Activated naive CD4-positive, alpha-beta T cell treated with anti-CD3 and anti-CD28 coated beads, Interleukin-2, amount 50 U/mL, for 72 hours (primary cell): ENCODE measurements at places on chromosomes 5 and 9. TPM values are rescaled to one million over a fixed set of nuclear protein-coding genes. Genes with fewer than 3 reads are reported as not detected.

DNA sequence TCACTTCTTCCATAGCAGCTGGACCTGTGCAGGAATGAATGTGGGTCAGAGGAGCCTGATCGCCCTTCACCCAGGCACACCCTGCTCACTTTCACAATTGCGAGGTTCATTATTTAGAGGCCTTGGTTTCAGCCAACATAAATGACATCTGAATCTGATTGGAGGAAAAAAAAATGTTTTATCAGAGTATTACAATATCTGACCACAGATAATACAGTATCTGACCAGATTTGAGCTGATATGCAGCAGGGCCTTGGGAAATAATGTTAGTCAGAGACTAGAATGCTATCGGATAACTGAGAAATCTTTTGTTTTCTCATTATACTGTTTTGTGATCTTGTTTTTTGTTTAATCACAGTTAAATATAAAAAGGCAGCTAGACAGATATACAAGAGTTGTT, 7.7 kb downstream of the ICE1 start:
- DNase-seq: no peak

Gene SLC25A2
- total RNA-seq: not detected

Gene ZDHHC11B
- 1.4 TPM for total RNA-seq

DNA sequence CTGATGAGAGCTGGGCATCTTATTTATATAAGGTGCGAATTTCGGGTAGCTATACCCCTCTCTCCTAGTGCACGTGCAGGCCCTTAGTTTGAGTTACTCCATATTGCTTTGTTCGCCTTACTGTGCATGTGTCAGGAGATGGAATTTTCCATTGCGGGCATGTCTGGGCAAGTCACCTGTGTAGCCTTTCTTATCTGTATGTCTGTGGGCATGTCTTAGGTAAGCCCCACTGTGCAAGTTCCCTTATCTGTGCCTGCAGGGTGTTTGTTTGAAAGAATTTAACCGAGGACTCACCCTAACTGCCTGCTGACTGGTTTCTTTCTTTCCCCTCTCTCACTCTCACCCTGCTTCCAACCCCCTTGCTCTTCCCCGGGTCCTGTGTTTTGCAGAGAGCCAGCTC, 140.7 kb upstream of the RANBP3L start:
- no peak for DNase-seq

GRCh38 chr9:111965566-111966019, 69.0 kb downstream of the UGCG start:
- no peak for DNase-seq

- peak; percentile 16 for DNase-seq
These were observed 136.4 kb downstream of the KDM4C start for GRCh38 chr9:6894135-6894534.

GRCh38 chr5:133393776-133394476, 218.4 kb downstream of the FSTL4 start:
- no peak for DNase-seq

DNA sequence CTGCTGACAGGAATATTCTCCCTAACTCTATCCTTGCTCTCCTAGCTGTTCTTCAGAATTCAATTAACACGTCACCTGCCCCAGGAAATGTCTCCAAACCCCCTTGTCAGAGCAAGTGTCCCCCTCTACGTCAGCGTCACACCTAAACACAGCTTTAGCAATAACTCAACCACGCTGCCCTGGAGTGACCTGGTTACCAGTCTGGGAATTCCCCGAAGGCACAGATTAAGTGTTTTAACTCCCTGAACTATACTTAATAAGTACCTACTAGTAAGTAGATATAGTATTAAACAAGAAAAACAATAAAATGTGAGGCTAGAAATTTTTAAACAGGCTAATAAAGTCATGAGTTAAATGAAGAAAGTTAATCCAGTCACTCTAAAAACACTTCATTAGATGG, 78.4 kb downstream of the FANCC start:
- DNase-seq: no peak

DNA sequence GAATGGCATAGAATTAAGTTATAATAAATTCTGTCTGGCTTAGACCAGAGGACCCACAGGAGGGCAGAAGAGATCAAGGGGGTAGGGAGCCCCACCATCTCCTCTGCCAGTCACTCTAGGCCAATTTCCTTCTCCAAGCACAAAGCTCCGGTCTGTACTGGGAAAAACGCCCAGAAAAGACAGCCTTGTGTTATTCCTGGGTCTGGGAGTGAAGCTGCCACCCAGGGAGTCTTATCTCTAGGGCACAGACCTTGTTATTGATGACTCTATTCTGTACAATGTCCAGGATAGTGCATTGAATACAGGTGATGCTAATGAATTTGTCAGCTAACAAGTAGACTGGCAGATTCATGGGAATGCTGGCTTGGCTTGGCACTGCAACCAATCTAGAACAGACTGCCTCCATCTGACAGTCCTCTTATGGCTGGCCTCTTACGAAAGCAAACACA, 60.7 kb downstream of the MED27 start:
- DNase-seq: no peak

DNA sequence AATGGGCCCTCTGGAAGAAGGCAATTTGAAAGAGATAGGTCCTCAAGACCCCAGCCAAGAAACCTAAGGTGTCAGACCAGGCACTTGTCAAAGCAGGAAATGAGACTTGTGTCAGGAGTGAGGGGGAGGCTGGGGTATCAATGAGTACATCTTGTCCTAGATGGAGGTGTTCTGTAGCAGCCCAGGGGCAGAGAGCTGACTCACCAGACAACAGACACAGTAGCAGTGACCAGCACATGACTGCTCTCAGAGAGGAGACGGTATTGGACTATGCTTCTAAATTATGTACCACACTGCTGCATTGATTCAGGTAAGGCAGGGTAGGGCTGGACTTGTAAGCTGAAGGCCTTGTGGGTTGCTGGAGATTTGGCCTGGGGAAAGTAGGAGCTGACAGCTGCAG, 551.2 kb upstream of the KLF4 start:
- no peak for DNase-seq

Gene LCN1
- not detected for total RNA-seq

GRCh38 chr5:21783074-21783679, 1070.0 kb downstream of the CDH12 start:
- no peak for DNase-seq

DNA sequence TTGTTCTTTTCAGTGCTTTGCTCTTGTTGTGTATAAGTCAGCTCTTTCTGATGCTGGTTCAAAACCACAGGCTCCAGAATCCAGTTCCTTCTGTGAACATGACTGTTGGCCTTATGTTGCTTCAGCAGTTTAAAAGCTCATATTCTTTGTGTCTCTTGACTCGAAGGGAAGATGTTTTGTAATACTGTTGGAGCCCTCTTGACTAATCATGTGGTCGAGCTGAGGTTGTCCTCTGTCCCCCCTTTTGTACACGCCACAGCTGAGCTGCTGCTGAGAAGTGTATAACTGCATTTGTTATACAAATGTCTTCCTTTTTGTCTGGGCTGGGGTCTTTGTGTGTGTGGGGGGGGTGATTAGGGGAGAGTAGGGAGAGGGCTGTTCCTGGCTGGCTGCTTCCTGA, 35.8 kb downstream of the SLC36A1 start:
- DNase-seq: no peak

Gene PCDHGC5
- not detected for total RNA-seq

DNA sequence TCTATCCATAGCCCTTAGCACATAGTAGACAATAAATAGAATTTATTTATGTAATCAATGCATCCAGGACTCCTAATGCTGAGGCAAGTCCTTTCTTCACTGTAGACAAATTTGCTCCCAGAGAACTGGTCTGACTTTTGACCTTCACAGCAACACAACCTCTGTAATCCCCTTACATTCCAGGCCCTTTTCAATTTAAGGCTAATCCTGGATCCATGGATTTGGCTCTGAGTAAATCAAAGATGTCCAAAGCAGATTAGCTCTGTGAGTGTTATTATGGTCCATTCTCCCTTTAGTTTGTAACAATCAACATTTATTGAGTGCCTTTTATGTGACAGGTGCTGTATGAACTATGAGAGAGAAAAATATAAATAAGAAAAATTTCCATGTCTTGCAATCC, 27.4 kb upstream of the TMC1 start:
- no peak for DNase-seq

GRCh38 chr5:167565189-167565954, 726.1 kb upstream of the WWC1 start:
- DNase-seq: no peak

Gene PCDHGA11
- 0.09 TPM for total RNA-seq

Gene CMYA5
- 0.30 TPM for total RNA-seq

DNA sequence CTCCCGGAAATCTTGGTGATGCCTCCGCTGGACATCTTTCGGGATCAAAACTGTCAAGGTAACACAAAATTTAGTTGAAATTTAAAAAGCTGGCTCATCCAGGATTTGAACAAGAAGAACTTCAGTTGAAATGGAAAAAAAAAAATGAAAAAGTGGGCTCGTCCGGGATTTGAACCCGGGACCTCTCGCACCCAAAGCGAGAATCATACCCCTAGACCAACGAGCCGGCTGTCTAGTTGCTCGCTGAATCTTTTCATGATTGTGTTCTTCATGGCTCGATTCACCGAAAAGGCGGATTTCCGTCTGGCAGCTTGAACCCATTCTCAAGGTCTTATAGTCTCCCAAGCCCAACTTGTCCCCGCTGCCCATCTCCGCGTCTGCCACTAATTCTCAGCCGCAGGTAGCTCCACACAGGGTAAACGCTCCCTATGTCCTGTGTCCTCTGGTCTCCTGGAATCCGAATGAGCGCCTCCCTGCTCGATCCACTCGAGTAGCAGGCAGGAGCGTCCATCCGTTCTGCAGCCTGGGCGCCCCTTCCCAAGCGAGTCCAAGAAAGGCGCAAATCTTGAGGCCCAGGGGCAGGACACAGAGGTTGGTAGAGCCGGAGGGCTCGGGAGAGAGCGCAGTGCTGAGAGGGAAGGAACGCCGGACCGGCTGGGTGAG, 16.2 kb downstream of the TRIM7 start:
- peak; percentile 80 for DNase-seq

DNA sequence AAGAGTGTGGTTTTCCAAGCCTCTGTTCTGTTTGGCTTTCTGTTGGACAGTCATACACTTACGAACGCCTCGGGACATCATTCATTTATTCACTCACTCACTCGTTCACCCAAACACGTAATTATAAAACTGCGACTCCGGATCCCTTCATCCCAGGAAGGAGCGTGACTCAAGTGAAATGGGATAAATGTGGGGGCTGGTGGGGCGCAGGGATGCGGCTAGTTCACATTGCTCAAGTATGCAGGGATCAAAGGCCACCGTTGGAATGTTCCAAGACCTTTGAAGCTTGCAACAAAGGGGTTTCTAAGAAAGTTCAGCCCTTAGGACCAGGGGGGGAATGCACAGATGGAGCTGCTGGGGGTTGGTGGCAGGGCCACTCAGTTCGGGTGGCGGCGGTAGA, 64.2 kb downstream of the CFAP77 start:
- DNase-seq: no peak

Gene RRAGA
- 20.5 TPM for total RNA-seq

Gene BSPRY
- 29.6 TPM for total RNA-seq

Gene SLC2A6
- 1.8 TPM for total RNA-seq

- DNase-seq: no peak
These were observed 111.8 kb downstream of the COL23A1 start for GRCh38 chr5:178478370-178478769.

GRCh38 chr5:10533226-10533625, 30.6 kb upstream of the ANKRD33B start:
- no peak for DNase-seq

Gene TNFSF8
- total RNA-seq: 11.0 TPM

DNA sequence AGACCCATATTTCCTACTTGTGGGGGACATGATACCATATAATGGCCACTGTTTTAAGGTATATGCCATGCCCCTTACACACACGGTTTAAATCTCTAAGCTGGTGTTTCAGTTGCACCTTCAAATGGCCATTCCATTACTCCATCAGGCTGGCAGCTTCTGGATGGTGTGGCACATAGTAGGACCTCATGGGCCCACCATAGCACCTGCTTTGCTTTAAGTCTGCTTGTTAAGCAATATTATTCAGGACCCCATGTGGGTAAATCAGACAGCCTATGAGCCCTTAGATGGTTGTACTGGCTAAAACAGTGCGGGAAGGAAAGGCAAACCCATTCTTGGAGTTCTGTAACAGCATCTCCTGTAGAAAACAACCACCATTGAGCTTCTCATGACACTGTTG, 27.4 kb upstream of the PANK3 start:
- DNase-seq: no peak

Gene ROPN1L
- total RNA-seq: 0.18 TPM

DNA sequence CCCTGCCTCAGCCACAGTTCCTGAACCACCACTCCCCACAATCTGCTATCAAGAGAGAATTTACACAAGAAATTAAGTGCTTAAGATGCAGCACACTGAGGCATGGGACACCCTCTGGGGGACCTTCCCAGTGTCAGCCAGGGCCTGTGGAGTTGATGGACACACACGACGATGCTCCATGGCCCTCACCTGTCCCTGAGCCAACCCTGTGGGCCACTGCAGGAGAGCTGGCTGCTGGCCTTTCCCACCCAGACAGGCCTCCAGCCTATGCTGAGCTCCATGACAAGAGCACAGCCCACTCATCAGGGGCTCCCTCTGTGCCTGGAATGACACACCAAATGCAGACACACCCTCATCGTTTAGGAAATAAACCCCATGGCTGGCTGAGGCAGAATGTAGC, 124.6 kb downstream of the ADAMTS16 start:
- no peak for DNase-seq

Gene SLC27A4
- total RNA-seq: 10.2 TPM

GRCh38 chr5:134967607-134968006, at the start of gene CATSPER3:
TSS of gene CATSPER3 (plus strand) at chr5:134967907. CDS start at chr5:134967992, 85 bp downstream.
- no peak for DNase-seq

- no peak for DNase-seq
These were observed 32.0 kb upstream of the LRRC19 start for GRCh38 chr9:27037499-27037898.

Gene ADAMTS12
- total RNA-seq: not detected

Gene BARHL1
- total RNA-seq: not detected

GRCh38 chr5:75601567-75601966, 9.7 kb upstream of the ANKDD1B start:
- no peak for DNase-seq

GRCh38 chr5:147377682-147378081, 132.2 kb downstream of the DPYSL3 start:
- no peak for DNase-seq

- no peak for DNase-seq
These were observed 17.0 kb downstream of the CDK5RAP2 start for GRCh38 chr9:120562861-120563443.

Gene RNF208
- 3.1 TPM for total RNA-seq

Gene GOLPH3
- total RNA-seq: 35.9 TPM

GRCh38 chr5:175306381-175306780, 137.6 kb downstream of the DRD1 start:
- DNase-seq: no peak

- DNase-seq: no peak
These were observed 232.2 kb downstream of the GABRG2 start for GRCh38 chr5:162299793-162300192.

- no peak for DNase-seq
These were observed 98.2 kb upstream of the ALDH1A1 start for GRCh38 chr9:73050887-73051550.

Gene GADD45G
- total RNA-seq: 3.8 TPM

Gene IL4
- not detected for total RNA-seq

Gene TXNDC8
- total RNA-seq: not detected

DNA sequence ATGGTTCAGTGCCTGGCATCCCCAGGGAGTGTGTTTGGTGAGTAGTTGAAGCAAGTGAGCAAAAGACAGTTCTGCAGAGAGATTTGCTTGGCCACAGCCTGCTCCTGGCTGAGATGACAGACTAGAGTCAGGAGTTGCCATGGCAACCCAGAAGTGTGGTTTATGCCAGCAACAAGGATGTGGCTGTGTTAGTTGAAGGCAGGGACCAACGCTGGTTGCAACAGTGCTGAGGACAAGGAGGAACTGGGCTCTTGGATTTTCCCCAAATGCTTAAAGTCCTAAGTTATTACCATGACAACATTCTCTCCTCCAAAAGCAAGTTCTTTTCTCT, 2.7 kb downstream of the NXNL2 start:
- peak; percentile 30 for DNase-seq
